ENCODE measurements at places on chromosomes 4 and X.

GRCh38 chrX:13383907-13384306, 64.1 kb upstream of the ATXN3L start:
- DNase-seq, result no peak

GRCh38 chrX:49100704-49101628, 21.3 kb upstream of the WDR45 start:
- DNase-seq, result peak; percentile 93

DNA sequence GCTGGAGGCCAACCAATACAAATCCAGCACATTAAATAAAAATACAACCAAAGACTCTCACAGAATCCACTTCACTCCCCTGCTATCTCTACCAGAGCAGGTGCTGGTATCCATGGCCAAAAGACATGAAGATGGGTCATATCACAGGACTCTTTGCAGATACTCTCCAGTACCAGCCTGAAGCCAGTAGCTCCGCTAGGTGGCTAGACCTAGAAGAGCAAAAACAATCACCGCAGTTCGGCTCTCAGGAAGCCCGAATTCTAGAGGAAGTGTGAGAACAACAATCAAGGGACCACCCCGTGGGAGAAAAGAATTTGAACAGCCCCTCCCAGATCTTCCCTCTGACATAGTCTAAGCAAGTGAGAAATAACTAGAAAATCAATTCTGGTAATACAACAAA, 20.2 kb downstream of the CLIC2 start:
- no peak for DNase-seq

- no peak for DNase-seq
Measured at GRCh38 chr4:54842656-54843055, 184.9 kb downstream of the KIT start.

- peak; percentile 51 for DNase-seq
Measured at GRCh38 chr4:109803924-109804571, 2.2 kb upstream of the CFI start.

- peak; percentile 75 for DNase-seq
Measured at GRCh38 chr4:42568610-42569207, 88.2 kb downstream of the ATP8A1 start.

- DNase-seq, result peak; percentile 93
Measured at GRCh38 chrX:124504111-124504983, 158.0 kb downstream of the SH2D1A start.

DNA sequence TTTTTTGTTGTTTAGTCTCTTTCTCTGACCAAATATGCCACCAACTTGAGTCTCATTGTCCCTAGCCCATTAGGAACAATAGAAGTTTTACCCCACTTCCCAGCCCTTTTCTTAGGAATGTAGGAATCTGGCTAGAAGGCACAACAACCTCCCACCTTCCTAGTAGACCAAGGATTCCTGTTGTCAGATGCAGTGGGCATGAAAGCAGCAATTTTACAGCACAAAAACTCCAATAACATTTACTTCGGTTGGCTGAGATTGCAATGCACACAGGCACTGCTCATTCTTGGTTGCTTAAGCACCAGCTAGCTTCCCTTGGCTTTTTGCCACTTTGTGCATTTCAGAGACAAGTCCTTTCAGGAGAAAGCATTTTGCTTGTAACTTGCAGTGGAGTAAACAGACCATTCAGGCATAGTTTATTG, 312.8 kb downstream of the TENM3 start:
- no peak for DNase-seq

DNA sequence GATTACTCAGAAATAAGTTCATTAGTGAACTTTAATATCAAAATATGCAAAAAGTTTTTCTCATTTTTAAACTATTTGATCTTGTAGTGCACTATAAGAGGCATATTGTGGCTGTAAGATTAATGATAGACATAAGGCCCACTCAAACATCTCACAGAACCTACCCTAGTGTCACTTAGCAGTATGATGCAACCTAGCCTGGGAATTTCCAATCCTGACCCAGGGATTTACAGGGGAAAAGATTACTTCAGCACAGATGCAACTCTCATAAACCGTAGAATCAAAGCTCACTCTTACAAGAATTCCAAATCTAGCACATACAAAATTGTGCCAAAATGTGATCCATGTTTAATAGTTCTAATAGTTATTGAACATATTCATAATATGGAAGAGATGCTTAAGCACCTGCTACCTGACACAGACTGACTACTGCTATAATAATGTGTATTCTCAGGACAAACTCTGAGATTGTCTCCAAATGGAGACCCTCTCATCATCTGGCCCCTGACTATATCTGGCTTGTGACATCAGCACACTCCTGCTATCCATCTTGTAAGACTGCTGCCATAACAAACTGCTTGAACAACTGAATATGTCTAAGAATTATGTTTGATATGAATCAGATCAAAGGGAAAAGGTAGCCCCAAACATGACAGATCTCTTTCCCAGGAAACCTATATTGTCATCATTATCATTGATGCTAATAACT, 271.9 kb downstream of the PABPC4L start:
- no peak for DNase-seq

- no peak for DNase-seq
Measured at GRCh38 chrX:150933945-150934350, 35.5 kb upstream of the CD99L2 start.

GRCh38 chr4:3473181-3473950, 10.3 kb downstream of the DOK7 start:
- DNase-seq, result no peak

DNA sequence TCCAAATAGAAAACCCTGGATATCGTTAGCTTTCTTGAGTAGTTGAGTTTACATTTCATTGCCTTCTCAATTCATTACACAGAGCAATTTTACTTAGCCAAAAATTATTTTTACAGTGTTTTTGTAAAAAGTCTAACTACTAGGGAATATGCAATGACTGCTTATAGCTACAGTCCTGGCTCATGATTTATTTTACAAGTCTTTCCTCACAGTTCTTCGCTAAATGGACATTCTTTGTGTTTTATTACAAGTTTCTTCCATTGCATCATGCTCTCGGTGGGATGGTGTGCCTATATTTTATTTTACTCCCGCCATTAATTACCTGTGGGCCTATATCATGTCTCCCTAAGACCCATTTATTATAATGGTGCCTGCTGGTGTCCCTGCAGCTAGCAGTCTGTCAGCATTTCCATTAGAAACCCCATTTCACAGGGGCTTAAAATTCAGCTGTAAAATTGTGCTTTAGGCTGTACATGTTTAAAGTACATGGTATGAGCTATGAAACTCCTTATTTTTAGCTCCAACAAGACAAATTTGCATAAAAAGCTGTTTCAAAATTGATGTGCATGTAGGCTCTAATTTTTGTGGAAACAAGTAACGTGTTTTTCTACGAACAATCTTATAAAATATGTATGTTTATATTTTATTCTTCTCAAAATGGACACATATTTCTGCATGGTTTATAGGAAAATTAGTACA, 227.4 kb downstream of the SLC7A11 start:
- no peak for DNase-seq

DNA sequence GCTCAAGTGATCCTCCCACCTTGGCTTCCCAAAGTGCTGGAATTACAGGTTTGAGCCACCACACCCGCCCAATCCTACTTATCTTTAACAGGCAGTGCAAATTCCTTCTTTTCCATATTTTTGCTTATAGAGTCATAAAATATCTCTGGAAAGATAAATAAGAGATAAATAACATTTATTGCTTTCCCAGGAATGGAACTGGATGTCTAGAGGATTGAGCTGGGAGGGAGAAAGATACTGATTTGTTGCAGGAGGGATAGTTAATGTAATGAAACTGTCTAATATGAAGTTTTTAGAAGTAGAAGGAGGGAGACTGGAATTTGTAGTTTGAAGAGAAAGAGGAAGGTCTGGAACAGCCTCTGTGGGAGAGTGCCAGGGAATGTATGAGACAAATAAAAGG, 20.2 kb downstream of the ITGB1BP2 start:
- DNase-seq, result no peak

DNA sequence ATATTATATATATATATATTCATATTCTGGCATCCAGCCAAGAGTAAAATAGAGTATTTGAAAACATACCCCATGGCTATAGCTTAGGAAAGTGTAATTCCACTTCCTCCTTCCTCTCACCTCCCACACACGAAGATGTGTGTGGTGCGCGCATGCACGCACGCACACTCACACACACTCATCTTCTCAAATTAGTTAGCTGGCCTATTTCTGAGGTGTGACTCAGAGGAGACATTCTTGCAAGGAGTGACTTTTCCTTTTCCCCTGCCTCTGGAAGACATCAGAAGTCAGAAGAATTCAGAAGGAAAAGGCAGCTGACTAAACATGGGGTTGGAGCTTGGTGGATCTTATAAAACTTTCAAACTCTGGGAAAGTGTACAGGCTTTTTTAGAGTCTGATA, 8.8 kb downstream of the ENPEP start:
- no peak for DNase-seq

DNA sequence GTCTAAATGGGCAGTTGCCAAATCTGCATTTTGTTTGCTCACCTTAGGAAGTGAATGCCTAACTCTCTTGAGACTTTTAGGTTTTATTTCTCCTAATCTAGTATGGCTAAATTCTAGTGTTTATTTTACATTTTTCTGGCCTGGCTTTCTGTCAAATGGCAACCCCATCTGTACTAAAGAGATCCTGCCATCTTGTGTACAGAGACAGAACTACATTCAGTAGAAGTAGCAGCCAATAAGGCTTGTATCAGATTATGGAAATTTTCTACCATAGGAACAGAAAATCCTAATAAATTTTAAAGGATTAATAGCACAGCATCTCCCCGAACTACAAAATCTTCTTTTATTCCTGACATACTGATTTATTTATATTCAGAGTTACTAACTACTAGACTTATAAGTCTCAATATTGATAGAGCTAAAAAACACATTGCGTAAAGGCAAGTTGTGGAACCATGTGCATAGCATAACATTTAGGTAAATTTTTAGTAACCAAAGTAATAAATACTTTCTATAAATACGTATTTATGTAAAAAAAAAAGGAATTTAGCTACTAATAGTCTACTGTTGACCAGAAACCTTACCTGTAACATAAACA, 45.5 kb downstream of the TMEM144 start:
- peak; percentile 40 for DNase-seq

DNA sequence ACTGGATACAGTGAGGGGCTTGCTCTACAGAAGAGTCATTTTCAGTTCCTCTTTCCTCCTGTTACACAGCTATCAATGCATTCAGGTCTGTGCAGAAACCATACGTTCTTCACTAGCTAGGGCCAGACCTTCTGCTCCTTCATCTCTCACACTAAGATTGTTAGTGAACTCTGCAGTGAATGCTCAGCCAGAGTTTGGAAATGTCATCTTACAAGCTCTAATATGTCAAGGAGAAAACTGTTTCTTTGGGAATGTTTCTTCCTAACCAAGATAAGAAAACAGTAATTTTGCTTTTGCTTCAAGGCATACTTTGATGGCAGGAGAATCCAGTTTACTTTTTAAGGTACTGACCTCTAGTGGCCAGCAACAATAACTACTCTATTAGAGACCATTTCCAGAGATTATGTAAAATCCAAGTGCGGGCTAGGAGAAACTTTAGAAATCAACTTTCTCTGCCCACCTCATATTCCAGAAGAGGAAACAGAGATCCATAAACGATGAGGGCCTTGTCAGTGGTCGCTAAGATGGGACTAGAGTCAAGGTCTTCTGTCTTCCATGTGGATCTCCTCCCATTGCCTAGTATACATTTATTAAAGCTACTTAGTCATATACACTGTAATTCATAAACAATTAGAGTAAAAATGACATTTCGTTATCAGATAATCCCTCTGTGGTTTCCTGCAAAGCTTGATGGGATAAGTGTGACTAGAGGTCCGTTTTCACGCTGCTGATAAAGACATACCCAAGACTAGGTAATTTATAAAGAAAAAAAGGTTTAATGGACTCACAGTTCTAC, 12.1 kb upstream of the CC2D2A start:
- peak; percentile 62 for DNase-seq
